Esophagus muscularis mucosa (tissue), 4 donors: ENCODE measurements at places on chromosomes 13 and 19. TPM values are rescaled to one million over a fixed set of nuclear protein-coding genes. Genes with fewer than 3 reads are reported as not detected.

GRCh38 chr13:41028051-41028450 lies 8.9 kb upstream of the ELF1 start:
- no peak overlapping the region for H3K27ac ChIP-seq
- H3K4me3 ChIP-seq = no peak overlapping the region
- peaks cover 14% of the 10 kb centered on the region for H3K4me1 ChIP-seq
- DNase-seq = no peak
- H3K27me3 ChIP-seq = no peaks in the 10 kb centered on the region
- H3K36me3 ChIP-seq = peaks cover 4% of the 10 kb centered on the region

Gene FBN3
- under 0.01 TPM for total RNA-seq

DNA sequence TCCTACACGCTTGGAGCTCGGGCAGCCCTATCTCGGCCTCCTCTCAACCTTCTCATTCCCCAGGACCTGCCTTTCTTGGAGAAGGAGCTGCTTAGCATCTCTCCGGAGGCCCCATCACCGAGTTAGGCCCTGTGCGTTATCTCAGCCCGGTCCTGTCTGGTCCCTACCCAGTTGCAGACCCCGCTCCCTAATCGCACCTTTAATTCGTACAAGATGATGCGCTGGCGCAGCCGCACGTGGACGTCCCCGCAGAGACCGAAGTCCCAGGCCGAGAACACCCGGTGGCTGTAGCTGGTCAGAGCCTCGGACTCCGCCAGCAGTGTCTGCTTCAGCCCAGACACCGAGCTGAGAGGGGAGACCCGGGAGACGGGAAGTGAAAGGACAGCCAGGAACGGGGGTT lies 5.7 kb upstream of the LENG1 start:
- no peaks in the 10 kb centered on the region for H3K36me3 ChIP-seq
- H3K4me3 ChIP-seq = no peak overlapping the region
- no peaks in the 10 kb centered on the region for H3K27me3 ChIP-seq
- H3K4me1 ChIP-seq = peaks cover 50% of the 10 kb centered on the region
- H3K27ac ChIP-seq = no peak overlapping the region

GRCh38 chr19:47020132-47020805 lies 632 bp downstream of the NPAS1 start:
- H3K4me1 ChIP-seq = peaks cover 24% of the 10 kb centered on the region
- no peaks in the 10 kb centered on the region for H3K36me3 ChIP-seq
- H3K4me3 ChIP-seq = peak overlapping the region; percentile 26
- no peak overlapping the region for H3K27ac ChIP-seq
- DNase-seq = no peak

Gene USHBP1
- total RNA-seq = 2.2 TPM

DNA sequence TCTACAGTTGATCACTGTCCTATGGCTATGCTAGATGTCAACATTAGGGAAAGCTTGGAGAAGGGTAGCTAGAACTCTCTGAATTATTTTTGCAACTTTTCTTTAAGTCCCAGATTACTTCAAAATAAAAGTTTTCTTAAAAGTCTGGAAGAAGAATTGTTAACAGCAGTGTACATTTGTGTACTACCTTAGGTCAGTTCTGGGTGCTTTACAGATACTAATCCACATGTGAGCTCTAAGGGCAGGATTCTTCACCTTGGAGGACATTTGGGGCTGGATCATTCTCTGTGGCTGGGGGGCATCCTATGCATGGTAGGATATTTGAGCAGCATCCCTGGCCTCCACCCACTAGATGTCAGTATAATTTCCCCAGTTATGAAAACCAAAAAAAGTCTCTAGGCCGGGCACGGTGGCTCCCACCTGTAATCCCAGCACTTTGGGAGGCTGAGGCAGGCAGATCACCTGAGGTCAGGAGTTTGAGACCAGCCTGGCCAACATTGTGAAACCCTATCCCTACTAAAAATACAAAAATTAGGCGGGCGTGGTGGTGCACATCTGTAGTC lies 2.8 kb downstream of the BRME1 start:
- peaks cover 7% of the 10 kb centered on the region for H3K27me3 ChIP-seq
- H3K4me1 ChIP-seq = peaks cover 20% of the 10 kb centered on the region
- H3K36me3 ChIP-seq = no peaks in the 10 kb centered on the region

DNA sequence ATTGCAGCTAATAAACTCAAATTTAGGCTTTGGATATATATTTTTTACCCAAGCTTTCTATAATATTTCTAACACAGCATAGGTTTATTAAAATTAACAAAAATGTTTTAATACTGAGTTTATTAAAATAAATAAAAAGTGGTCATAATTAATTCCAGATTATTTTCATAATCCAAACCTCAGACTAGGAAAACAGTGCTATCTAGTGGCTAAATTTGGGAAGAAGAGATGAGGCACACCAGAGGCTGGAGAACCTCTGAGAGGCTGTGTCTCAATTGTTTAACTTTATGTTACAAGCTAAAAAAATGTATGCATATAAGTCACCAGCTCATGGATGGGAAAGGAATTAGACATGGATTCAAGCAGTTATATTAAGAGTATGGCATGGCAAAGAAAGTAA lies 392.5 kb downstream of the DIAPH3 start:
- peaks cover 37% of the 10 kb centered on the region for H3K4me1 ChIP-seq
- DNase-seq = no peak
- H3K27me3 ChIP-seq = no peaks in the 10 kb centered on the region
- H3K36me3 ChIP-seq = no peaks in the 10 kb centered on the region

- H3K36me3 ChIP-seq = peaks cover 57% of the 10 kb centered on the region
- no peak for DNase-seq
- H3K4me3 ChIP-seq = no peak overlapping the region
- H3K4me1 ChIP-seq = no peaks in the 10 kb centered on the region
Observed at GRCh38 chr19:10991521-10992081, 30.8 kb downstream of the SMARCA4 start.

DNA sequence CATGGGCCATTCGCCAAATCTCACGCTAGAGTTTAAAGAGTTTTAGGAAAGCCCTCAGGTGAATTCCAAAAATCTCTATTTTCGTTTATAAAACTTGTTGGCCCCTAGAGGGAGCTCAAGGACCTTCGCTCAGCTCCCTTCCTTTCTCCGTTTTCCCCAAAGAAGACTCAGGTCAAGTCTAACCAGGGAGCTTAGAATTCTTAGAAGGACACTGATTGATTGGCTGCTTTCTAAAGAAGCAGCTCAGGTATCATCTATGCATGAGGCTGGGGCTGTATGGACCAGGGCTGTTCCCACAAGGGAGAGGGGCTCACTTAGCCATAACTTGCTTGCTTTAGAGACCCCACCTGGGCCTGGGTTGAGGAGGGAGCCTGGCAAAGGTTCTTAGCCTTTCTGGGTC lies 20.5 kb downstream of the DZIP1 start:
- H3K4me3 ChIP-seq = no peak overlapping the region
- no peak overlapping the region for H3K27ac ChIP-seq
- no peaks in the 10 kb centered on the region for H3K27me3 ChIP-seq
- H3K36me3 ChIP-seq = peaks cover 5% of the 10 kb centered on the region
- no peaks in the 10 kb centered on the region for H3K4me1 ChIP-seq

DNA sequence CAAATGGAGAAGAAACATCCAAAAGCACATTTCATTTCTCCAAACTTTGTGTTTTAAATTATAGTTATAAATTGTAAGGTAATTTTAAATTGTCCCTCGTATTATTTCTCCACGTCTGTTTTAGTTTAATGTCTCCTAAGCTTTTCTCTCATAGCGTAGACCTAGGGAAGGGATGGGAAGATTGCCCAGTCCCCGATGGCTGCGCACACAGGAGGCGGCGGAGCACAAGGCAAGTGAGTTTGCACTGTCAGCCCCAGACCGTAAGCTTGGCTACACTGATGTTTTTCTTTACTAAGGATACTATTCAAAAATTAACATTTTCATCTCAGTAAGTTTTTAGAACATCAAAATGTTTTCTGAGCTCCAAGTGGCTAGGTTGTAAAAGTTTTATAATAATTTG lies 72.3 kb downstream of the GPR12 start:
- DNase-seq = peak; percentile 34
- H3K27ac ChIP-seq = no peak overlapping the region
- H3K4me1 ChIP-seq = no peaks in the 10 kb centered on the region
- no peaks in the 10 kb centered on the region for H3K27me3 ChIP-seq

Gene NLRP5
- total RNA-seq = not detected

Gene PSPN
- 2.3 TPM for total RNA-seq

GRCh38 chr13:32125751-32126150 lies 94.2 kb downstream of the FRY start:
- H3K27ac ChIP-seq = peak overlapping the region; percentile 23
- no peak overlapping the region for H3K4me3 ChIP-seq
- no peak for DNase-seq
- H3K36me3 ChIP-seq = no peaks in the 10 kb centered on the region

GRCh38 chr19:36638862-36639510 lies 27.7 kb downstream of the ZNF461 start:
- H3K27me3 ChIP-seq = no peaks in the 10 kb centered on the region
- no peaks in the 10 kb centered on the region for H3K4me1 ChIP-seq
- H3K36me3 ChIP-seq = peaks cover 44% of the 10 kb centered on the region
- no peak overlapping the region for H3K4me3 ChIP-seq
- DNase-seq = no peak

DNA sequence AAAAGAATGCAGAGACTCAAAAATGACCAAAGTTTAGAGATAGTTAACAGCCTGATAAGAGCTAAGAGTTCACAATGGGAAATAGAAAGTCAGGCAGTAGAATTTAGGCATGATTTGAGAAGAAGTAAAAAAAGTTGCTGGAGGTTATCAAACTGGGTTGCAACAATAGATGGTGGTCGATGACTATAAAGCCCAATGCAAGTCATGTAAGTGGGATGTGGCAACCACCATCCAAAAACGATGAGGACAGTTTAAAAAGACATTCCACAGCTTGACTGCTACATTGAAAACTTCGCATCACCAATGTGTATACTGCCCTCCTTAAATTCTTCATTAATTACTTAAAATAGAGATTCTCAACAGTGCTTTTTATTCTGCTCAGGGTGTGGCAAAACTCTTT lies 19.7 kb downstream of the ELF1 start:
- DNase-seq = no peak
- H3K27me3 ChIP-seq = no peaks in the 10 kb centered on the region
- H3K4me1 ChIP-seq = peaks cover 23% of the 10 kb centered on the region
- no peaks in the 10 kb centered on the region for H3K36me3 ChIP-seq
- no peak overlapping the region for H3K4me3 ChIP-seq

Gene CEACAM4
- 3.3 TPM for total RNA-seq

GRCh38 chr19:55460670-55461258 lies 678 bp downstream of the ISOC2 start:
- peak overlapping the region; percentile 95 for H3K4me3 ChIP-seq
- H3K36me3 ChIP-seq = no peaks in the 10 kb centered on the region
- H3K27ac ChIP-seq = peak overlapping the region; percentile 97
- peaks cover 31% of the 10 kb centered on the region for H3K4me1 ChIP-seq
- H3K27me3 ChIP-seq = no peaks in the 10 kb centered on the region

DNA sequence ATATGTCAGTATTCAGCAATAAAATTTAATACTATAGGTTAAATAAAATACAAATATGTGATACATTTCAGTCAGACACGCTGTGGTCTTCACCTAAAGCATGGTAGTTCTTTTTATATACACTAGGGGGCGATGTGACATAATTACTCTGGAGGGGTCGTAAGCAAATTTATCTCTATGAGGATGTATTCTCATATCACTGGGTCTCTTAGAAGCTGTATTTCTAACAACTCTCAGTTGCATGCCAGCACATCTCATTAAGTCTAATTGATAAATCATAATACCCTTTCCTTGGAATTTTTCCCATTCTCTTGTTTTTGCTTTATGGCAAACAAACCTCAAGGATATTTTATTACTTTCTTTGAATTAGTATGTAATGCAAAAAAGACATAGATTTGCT lies 3.9 kb upstream of the PCDH17 start:
- no peak overlapping the region for H3K27ac ChIP-seq
- H3K4me1 ChIP-seq = peaks cover 37% of the 10 kb centered on the region
- peaks cover 39% of the 10 kb centered on the region for H3K27me3 ChIP-seq

GRCh38 chr19:2949939-2950285 lies 5.1 kb upstream of the ZNF77 start:
- DNase-seq = no peak
- no peaks in the 10 kb centered on the region for H3K27me3 ChIP-seq
- H3K4me3 ChIP-seq = peak overlapping the region; percentile 83
- no peaks in the 10 kb centered on the region for H3K36me3 ChIP-seq
- H3K4me1 ChIP-seq = peaks cover 32% of the 10 kb centered on the region
- H3K27ac ChIP-seq = peak overlapping the region; percentile 90

DNA sequence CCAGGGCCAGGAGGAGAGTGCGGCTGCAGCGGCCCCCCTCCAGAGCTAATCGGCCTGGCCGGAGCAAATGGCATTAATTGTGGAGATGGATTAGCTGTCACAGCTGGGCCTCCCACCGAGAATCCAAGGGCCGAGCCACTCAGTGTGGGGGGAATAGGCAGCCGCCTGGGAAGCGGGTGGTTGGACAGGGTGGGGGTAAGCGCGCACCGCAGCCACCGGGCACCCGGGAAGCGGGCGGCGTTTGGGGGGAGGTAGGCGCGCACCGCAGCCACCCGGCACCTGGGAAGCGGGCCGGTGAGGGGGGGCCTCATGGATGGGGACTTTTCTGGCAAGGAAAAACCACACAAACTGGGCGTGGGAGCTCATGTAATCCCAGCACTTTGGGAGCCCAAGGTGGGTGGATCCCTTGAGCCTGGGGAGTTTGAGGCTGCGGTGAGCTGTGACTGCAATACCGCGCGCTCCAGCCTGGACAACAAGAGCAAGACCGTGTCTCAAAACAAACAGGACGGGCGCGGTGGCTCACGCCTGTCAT lies 9.7 kb downstream of the R3HDM4 start:
- H3K27me3 ChIP-seq = no peaks in the 10 kb centered on the region
- no peak overlapping the region for H3K4me3 ChIP-seq
- H3K4me1 ChIP-seq = peaks cover 5% of the 10 kb centered on the region
- no peak overlapping the region for H3K27ac ChIP-seq
- no peak for DNase-seq

- H3K4me3 ChIP-seq = no peak overlapping the region
- H3K27me3 ChIP-seq = no peaks in the 10 kb centered on the region
- no peak overlapping the region for H3K27ac ChIP-seq
Observed at GRCh38 chr19:50893047-50893736, 18.0 kb downstream of the KLK4 start.

Gene ZNF614
- 6.2 TPM for total RNA-seq

- H3K4me3 ChIP-seq = no peak overlapping the region
- DNase-seq = no peak
- no peaks in the 10 kb centered on the region for H3K36me3 ChIP-seq
- peaks cover 7% of the 10 kb centered on the region for H3K27me3 ChIP-seq
- H3K4me1 ChIP-seq = peaks cover 27% of the 10 kb centered on the region
Observed at GRCh38 chr19:29004796-29005195, 208.2 kb downstream of the UQCRFS1 start.

Gene CYSLTR2
- total RNA-seq = 4.2 TPM

DNA sequence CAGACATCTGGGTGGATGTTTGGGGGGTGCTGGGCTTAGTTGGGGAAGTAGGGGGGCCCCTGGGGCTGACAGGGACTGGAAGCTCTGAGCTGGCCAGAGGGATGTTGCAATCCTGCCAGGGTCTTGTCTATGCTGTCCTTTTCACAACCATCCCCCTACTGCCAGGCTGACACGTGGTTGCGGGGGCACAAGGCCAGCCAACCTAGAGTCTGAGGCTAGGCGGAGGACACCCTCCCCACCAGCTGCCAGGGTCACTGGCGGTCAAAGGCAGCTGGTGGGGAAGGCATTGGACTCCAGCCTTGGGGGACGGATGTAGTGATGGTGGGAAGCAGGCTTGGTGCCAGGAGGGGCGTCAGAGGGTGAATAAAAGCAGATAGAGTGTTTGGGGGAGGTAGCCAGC lies 1.6 kb upstream of the APOC1 start:
- no peak for DNase-seq
- H3K36me3 ChIP-seq = no peaks in the 10 kb centered on the region
- H3K27ac ChIP-seq = no peak overlapping the region
- no peaks in the 10 kb centered on the region for H3K27me3 ChIP-seq
- H3K4me3 ChIP-seq = no peak overlapping the region
- peaks cover 25% of the 10 kb centered on the region for H3K4me1 ChIP-seq

Gene OLFM4
- 0.66 TPM for total RNA-seq
